Osteocyte (in vitro differentiated cells): ENCODE measurements at places on chromosomes 4 and X. TPM values are rescaled to one million over a fixed set of nuclear protein-coding genes. Genes with fewer than 3 reads are reported as not detected.

DNA sequence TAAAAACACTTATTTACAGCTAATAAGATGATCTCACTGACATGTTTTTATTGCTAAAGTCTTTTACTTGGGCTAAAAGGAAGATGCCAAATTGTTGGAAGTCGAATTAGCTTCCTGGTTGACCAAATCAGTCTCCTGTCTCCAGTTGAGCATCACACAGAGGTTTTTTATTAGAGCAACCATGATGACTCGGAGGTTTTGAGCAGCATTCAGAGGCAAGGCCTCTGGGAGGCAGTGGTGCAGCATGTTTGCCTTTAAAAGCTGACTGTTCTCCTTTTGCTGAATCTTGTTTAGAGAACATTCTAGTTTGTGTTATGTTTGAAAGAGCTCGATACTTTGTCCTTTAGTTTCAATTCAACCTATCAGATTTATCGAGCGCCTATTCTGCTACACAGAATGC, 2.1 kb downstream of the UCHL1 start:
- H3K36me3 ChIP-seq: peaks cover 24% of the 10 kb centered on the region
- H3K27ac ChIP-seq: peak overlapping the region; percentile 45
- peak overlapping the region; percentile 80 for H3K4me3 ChIP-seq
- H3K4me1 ChIP-seq: peaks cover 24% of the 10 kb centered on the region
- peaks cover 14% of the 10 kb centered on the region for H3K27me3 ChIP-seq

- H3K4me3 ChIP-seq: no peak overlapping the region
- H3K27ac ChIP-seq: no peak overlapping the region
- no peak for DNase-seq
- peaks cover 46% of the 10 kb centered on the region for H3K4me1 ChIP-seq
These were observed 44.8 kb downstream of the DCLK2 start for GRCh38 chr4:150123087-150123486.

GRCh38 chr4:48645225-48645794, 134.8 kb downstream of the FRYL start:
- H3K27me3 ChIP-seq: no peaks in the 10 kb centered on the region
- H3K4me3 ChIP-seq: no peak overlapping the region
- H3K36me3 ChIP-seq: no peaks in the 10 kb centered on the region
- peaks cover 28% of the 10 kb centered on the region for H3K4me1 ChIP-seq
- no peak overlapping the region for H3K27ac ChIP-seq
- DNase-seq: no peak

GRCh38 chr4:81304871-81305270, 89.8 kb upstream of the PRKG2 start:
- H3K4me1 ChIP-seq: no peaks in the 10 kb centered on the region
- no peak for DNase-seq
- no peaks in the 10 kb centered on the region for H3K36me3 ChIP-seq

GRCh38 chr4:40187386-40187906, 9.4 kb upstream of the RHOH start:
- DNase-seq: no peak
- H3K27ac ChIP-seq: no peak overlapping the region
- H3K4me3 ChIP-seq: no peak overlapping the region
- no peaks in the 10 kb centered on the region for H3K27me3 ChIP-seq
- no peaks in the 10 kb centered on the region for H3K36me3 ChIP-seq

ZBED1 gene
- total RNA-seq: 56.4 and 58.3 TPM in 2 replicates

JCHAIN gene
- total RNA-seq: not detected in 2 replicates
